ENCODE measurements at places on chromosomes 13 and 19.

DNA sequence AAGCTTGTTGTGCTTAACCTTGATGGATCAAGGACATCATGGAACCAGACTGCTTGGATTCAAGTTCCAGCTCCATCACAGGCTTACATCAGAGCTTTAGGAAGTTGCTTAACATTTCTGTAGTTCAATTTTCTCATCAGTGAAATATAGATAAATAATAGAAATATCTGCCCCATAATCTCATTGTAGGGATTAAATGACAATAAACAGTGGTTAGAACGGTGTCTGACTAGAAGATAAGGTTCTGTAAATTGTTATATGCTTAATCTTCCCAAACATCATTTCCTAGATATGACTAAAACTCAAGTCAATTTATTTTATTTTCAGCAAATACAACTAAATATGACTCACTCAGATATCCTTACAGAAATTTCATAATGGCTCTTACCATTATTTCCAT is 83.5 kb downstream of the SLITRK1 start:
- DNase-seq = no peak

- DNase-seq = no peak
These were observed 56.7 kb upstream of the WASF3 start for GRCh38 chr13:26500618-26501320.

GRCh38 chr13:110483386-110483968 is 78.0 kb downstream of the RAB20 start:
- DNase-seq = no peak

- peak; percentile 82 for DNase-seq
These were observed 20.7 kb downstream of the GARRE1 start for GRCh38 chr19:34274827-34275625.

DNA sequence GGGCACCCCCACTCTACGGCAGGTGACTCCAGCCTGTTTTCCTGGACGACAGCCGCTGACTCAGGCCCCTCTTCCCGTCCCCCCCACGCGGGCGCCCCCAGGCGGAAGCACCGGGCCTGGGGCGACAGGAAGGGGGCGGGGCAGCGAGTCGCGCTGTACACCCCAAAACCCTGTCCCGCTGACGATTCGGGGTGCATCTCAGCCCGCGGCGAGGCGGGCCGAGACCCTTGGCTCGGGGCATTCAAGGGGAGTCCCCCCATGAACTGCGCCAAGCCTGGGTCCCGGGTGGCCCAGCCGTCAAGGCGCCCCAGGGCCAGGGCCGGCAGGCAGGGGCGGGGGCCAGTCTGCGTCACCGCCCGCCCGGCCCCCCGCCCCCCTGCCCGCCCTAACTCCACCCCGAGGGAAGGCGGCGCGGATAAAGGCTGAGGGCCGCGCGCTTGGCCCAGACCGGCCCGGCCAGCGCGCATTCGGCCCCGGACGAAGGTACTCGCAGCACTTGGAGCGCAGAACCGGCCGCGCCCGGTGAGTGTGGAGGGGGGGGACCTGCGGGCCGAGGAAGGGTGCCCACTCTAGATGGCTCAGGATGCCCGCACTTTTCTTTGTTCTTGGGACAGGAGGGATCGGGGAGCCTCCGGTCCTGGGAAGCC is at the start of gene MIDN:
MIDN (plus strand) TSS at position 445 of the 647 bp plus-strand sequence. CDS start 1,714 bp downstream, outside the sequence.
- DNase-seq = peak; percentile 69

GRCh38 chr13:98783856-98784478 is 31.5 kb upstream of the SLC15A1 start:
- DNase-seq = no peak

GRCh38 chr13:79749984-79750551 is 269.1 kb downstream of the NDFIP2 start:
- no peak for DNase-seq

GRCh38 chr13:25046985-25047511 is 48.9 kb upstream of the PABPC3 start:
- DNase-seq = no peak

DNA sequence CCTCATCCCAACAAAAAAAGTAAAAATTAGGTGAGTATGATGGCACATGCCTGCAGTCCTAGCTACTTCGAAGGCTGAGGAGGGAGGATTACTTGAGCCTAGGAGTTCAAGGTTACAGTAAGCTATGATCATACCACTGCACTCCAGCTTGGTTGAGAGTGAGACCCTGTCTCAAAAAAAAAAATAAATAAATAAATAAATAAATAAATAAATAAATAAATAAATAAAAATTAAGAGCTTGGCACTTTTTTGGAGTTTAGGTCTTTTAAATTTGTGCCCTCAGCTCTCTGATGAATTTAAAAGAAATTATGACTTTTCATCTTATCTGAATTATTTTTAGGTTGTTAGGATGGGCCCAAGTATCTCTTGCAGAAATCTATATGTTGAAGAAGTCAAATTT is 8.9 kb downstream of the ZNF420 start:
- DNase-seq = no peak

DNA sequence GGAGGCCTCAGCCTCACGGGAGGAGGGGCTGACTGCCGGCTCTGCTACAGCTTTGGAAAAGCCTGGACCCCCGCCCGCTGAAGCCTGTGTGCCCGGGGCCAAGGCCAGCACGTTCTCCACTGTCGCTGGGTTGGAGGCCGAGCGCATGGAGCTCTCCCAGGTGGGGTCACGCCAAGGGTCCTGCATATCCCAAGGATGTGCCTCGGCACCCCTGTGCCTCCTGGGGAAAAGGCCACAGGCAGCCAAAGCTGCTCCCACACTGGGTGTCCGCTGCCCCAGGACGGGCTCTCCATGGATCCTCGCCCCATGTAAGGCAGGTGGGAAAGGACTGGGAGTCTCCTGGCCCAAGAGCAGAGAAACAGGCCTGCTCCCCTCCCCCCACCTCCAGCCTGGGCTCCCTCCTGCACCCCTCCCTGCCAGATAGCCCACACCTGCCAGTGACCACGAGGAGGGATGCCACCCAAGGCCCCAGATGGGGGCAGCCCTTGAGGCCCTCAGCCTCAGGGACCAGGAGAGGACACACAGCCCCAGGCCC is 64.0 kb downstream of the MLLT1 start:
- DNase-seq = no peak

- no peak for DNase-seq
These were observed 885 bp downstream of the MLNR start for GRCh38 chr13:49220856-49221589.

- no peak for DNase-seq
These were observed 55.9 kb upstream of the SERP2 start for GRCh38 chr13:44317752-44318151.

- peak; percentile 85 for DNase-seq
These were observed 33.2 kb downstream of the RASA3 start for GRCh38 chr13:114099191-114099590.

DNA sequence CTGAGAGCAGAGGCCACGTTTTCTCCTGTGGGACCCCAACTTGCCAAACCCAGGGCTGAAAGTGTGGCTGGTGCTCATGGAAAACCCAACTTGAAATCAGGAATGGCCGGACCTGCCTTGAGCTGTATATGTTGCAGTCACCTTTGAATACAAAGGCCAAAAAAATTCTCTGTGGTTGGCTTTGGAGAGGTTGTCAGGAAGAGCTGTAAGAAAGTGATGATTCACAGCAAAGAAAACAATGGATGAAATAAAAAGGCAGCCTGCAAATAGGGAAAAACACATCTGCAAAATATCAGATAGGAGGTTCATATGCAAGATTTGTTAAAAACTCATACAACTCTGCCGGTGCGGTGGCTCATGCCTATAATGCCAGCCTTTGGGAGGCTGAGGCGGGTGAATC is 715.8 kb downstream of the UQCRFS1 start:
- no peak for DNase-seq

GRCh38 chr13:60661521-60661920 is 264.5 kb downstream of the TDRD3 start:
- no peak for DNase-seq

DNA sequence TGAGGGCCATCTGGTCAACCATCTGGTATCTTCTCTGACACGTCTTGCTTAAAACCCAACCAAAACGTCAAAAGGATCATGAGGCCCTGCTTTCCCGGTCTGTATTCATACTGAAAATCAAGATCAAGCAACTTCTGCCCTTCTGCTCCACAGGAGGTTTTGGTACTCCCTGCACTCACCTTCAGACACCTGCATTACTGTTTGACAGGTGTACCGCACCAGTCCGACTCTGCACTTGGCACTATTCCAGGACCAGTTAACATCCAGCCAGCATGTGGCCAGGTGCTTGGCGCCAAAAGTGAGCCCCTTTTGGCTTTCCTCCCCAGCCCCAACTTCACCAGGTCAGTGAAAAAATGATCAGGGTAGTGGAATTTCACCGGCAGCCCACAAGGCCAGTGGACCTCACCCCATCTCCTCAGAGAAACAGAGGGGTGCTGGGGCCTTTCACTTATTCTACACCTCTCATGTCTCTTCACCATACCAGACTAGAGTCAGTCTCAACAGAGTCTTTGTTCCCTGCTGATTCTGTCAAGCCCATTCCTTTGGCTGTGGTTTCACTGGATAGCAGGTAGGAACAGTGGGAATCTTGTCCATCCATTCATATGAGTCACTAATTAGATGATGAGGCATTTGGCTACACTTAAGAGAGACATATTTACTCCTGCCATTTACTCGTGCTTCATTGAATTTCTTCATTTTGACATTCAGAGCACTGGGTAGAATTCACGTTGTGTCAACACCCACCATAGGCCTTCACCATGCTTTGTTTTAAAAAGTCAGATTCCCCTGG is 85.3 kb downstream of the ZNF726 start:
- peak; percentile 17 for DNase-seq

DNA sequence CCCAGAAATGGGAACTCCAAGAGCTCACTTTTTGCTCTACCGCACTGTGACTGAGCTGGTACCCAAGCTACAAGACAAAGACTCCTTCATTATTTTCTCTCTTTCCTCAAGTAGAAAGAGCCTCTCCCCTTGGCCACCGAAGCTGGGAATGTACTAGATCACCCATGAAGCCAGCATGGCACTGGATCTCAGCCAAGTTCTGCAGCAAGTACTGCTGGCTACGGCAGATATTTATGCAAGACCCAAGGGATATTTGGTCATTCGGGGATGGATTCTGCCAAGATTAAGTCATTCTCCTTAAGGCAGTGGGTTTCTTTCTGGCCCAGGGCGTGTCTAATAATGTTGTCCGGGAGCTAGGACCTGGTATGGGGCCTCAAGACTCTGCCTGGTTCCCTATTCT is 633.5 kb downstream of the SLITRK1 start:
- no peak for DNase-seq

- DNase-seq = no peak
These were observed 1.1 kb upstream of the PTGER1 start for GRCh38 chr19:14476327-14476672.

DNA sequence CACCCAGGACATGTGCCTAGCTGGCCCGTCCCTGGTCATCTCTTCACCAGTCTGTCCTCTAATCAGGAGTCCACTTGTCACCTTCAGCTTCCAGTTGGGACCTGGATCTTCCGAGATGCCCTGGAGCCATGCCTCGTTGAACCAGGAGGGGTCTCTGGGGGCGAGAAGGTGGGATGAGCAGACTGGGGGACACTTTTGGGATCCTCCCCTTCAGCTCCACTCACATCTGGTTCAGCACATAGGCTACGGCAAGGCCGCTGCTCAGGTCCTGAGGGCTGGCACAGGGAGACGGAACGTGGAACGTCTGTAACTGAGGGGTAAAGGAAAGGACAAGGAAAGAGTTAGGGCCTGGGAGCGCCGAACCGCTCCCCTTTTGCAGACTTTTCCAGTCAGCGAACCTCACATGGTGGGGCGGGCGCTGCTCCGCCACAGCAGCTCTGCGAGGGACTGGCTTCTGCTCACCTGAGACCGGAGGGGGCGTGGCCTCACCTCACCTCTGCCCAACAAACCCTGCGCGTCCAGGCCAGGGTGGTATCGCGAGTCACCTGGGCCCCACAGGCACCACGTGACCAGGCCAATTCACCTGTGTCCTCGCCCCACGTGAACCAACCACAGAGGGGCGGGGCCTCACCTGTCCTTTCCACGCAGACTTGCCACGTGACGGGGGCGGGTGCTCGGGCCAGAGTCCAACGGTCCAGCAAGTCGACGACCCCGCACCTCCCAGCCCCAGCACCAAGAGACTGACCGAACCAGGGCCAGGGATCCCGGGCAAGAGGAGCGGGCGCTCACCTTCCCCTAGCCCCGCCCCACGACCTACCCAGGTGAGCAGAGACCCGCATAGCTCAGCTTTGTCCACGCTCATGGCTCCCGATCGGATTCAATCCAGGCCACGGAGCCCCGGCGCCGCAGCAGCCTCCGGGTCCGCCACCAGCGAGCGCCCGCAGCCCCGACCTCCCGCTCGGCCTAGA is at the start of gene HOOK2:
HOOK2 (minus strand) TSS at position 965 of the 968 bp plus-strand sequence; CDS start at position 862, 103 bp downstream.
- peak; percentile 97 for DNase-seq

- peak; percentile 81 for DNase-seq
These were observed at the start of gene ZNF615 for GRCh38 chr19:52007806-52008557. ZNF615 (minus strand) TSS chr19:52008211; CDS start chr19:52003711, 4,500 bp downstream.

- no peak for DNase-seq
These were observed 787.7 kb downstream of the UQCRFS1 start for GRCh38 chr19:28425046-28425931.

DNA sequence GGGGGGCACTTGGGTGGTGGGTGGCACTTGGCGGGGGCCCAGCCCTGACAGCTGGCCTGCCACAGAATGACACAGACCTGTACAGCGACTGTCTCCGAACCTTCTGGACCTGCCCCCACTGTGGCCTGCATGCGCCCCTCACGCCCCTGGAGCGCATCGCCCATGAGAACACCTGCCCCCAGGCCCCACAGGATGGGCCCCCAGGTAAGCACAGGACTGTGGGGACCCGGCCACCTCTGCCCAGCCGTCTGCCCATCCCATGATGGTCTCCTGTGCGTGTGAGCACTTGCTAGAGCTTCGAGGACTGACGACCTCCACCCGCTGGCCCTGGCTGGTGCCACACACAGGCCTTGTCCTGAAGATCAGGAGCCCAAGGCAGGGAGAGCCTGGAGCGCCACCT is 32.0 kb downstream of the DHX34 start:
- no peak for DNase-seq

DNA sequence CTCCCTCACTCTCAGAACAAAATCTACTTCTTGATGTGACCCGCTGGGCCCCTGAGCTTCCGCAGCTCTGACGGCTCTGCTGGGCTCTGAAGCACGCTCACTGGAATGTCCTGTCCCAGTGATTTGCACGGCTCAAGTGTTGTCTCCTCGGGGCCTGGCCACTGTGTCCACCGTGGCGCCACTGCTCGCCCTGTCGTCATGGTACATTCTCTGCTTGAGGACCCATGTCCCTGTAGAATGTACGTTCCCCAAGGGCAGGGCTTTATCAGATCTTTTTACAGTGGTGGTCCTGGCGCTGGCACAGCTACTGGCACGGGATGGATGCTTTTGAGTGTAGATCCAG is 12.1 kb downstream of the KLHL26 start:
- no peak for DNase-seq

- no peak for DNase-seq
These were observed 7.2 kb downstream of the WDR18 start for GRCh38 chr19:991174-991931.
